Karpas-422 (cell line): ENCODE measurements at places on chromosomes 5 and 9. TPM values are rescaled to one million over a fixed set of nuclear protein-coding genes. Genes with fewer than 3 reads are reported as not detected.

- peak; percentile 69 for DNase-seq
- peaks cover 11% of the 10 kb centered on the region for H3K4me1 ChIP-seq
- H3K27me3 ChIP-seq: no peaks in the 10 kb centered on the region
- no peaks in the 10 kb centered on the region for H3K36me3 ChIP-seq
- no peak overlapping the region for H3K27ac ChIP-seq
- H3K4me3 ChIP-seq: no peak overlapping the region
Observed at GRCh38 chr9:35680331-35681105, 6.8 kb downstream of the CA9 start.

PLAC8L1 gene
- 2.0 TPM in 1 of 2 replicates, not detected in the other for total RNA-seq

GRCh38 chr5:67813877-67814539 is 401.5 kb upstream of the PIK3R1 start:
- no peaks in the 10 kb centered on the region for H3K27me3 ChIP-seq
- DNase-seq: no peak
- H3K4me3 ChIP-seq: no peak overlapping the region

NTNG2 gene
- 0.40 and 2.5 TPM in 2 replicates for total RNA-seq

DNA sequence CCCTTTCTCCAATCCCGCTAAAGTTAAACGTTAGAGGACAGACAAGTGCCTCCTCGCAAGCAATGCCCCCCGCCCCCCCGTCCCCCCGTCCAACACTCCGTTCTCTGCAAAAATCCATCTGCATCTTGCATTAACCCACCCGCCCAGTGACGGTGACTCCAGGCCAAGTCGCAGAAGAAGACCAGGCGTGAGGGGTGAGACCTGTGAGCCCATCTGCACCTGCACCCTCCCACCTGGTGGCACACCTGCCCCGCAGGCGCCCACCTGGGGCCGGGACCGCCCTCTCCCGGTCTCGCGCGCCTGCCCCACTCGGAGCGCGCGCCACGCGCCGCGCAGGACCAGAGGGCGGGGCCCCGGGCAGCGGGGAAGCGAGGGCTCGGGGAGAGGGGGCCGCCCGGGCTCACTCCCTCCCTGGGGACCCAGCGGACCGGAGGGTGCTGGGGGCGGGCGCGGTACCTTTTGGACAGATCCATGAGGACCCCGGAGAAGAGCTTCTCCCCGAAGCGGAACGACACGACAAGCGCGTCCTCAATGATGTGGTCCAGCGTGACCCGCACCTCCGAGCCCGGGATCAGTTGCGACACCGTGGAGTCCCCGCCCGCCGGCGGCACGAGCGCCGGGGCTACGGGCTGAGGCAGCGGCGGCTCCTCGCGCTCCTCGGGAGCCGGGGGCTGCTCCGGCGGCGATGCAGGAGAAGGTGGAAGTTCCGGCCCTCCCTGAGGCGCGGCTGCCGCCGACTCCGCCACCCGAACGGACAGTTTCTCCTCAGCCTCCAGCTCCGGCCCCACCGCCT is 705 bp downstream of the PWWP2A start:
- peak overlapping the region; percentile 94 for H3K4me3 ChIP-seq
- H3K27me3 ChIP-seq: no peaks in the 10 kb centered on the region
- peaks cover 12% of the 10 kb centered on the region for H3K36me3 ChIP-seq

SLC34A1 gene
- total RNA-seq: not detected in 2 replicates

MSANTD3 gene
- total RNA-seq: 36.4 and 41.3 TPM in 2 replicates

GRCh38 chr5:157761690-157762621 is 18.4 kb downstream of the LSM11 start:
- DNase-seq: peak; percentile 81
- no peak overlapping the region for H3K27ac ChIP-seq
- H3K27me3 ChIP-seq: no peaks in the 10 kb centered on the region
- H3K4me1 ChIP-seq: peaks cover 7% of the 10 kb centered on the region; the same call in 1 of the 2 replicates
- H3K4me3 ChIP-seq: no peak overlapping the region
- H3K36me3 ChIP-seq: peaks cover 5% of the 10 kb centered on the region; the same call in 1 of the 2 replicates

- H3K4me3 ChIP-seq: no peak overlapping the region
- no peak overlapping the region for H3K27ac ChIP-seq
- H3K4me1 ChIP-seq: no peaks in the 10 kb centered on the region
- H3K36me3 ChIP-seq: no peaks in the 10 kb centered on the region
Observed at GRCh38 chr9:136978073-136978864, 965 bp downstream of the PTGDS start.

DNA sequence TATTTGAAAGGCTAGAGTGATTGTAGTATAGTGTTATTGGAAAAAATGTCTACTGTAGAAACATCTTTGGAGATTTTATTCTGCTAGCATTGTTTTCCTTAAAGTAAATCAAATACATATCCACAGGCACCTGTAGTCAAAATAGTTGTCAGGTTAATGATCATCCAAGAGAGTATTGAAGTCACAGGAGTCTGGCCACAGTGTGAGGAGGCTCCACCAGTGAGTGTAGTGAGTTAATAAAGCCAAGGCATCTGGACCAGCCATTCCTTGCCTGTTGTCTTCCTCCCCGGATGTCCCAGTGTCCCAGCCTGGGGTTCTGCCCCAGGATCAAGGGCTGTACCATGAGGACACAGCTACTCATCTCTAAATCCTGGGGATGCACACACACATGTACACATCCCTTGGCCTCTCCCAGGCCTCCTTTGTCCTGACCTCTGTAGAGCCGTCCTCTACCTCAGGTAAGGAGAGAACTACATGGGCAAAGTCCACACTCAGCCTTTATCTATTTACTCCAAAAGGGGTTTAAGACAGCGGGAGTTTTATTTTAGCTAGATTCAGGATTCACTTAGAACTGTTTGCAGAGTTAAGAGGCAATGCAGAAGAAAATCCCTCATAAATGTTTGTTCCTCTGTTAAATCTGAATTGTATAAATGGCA is 3.7 kb downstream of the PIK3R1 start:
- H3K36me3 ChIP-seq: no peaks in the 10 kb centered on the region
- no peak overlapping the region for H3K27ac ChIP-seq
- H3K27me3 ChIP-seq: no peaks in the 10 kb centered on the region

- no peak overlapping the region for H3K4me3 ChIP-seq
- no peaks in the 10 kb centered on the region for H3K27me3 ChIP-seq
- no peak overlapping the region for H3K27ac ChIP-seq
- peaks cover 24% of the 10 kb centered on the region for H3K4me1 ChIP-seq
Observed at GRCh38 chr5:61334868-61335615, 3.0 kb downstream of the ZSWIM6 start.

PCDHGC4 gene
- total RNA-seq: 7.0 and 11.8 TPM in 2 replicates

APBA1 gene
- total RNA-seq: not detected in 2 replicates

GRCh38 chr5:19608444-19609002 is 379.5 kb downstream of the CDH18 start:
- no peaks in the 10 kb centered on the region for H3K36me3 ChIP-seq
- no peak overlapping the region for H3K4me3 ChIP-seq
- peak; percentile 42 for DNase-seq
- no peaks in the 10 kb centered on the region for H3K4me1 ChIP-seq
- no peaks in the 10 kb centered on the region for H3K27me3 ChIP-seq
- H3K27ac ChIP-seq: no peak overlapping the region

- no peaks in the 10 kb centered on the region for H3K27me3 ChIP-seq
- H3K27ac ChIP-seq: no peak overlapping the region
Observed at GRCh38 chr5:101390151-101390908, 487.2 kb upstream of the ST8SIA4 start.

HSPA4 gene
- total RNA-seq: 72.2 and 122 TPM in 2 replicates

DNA sequence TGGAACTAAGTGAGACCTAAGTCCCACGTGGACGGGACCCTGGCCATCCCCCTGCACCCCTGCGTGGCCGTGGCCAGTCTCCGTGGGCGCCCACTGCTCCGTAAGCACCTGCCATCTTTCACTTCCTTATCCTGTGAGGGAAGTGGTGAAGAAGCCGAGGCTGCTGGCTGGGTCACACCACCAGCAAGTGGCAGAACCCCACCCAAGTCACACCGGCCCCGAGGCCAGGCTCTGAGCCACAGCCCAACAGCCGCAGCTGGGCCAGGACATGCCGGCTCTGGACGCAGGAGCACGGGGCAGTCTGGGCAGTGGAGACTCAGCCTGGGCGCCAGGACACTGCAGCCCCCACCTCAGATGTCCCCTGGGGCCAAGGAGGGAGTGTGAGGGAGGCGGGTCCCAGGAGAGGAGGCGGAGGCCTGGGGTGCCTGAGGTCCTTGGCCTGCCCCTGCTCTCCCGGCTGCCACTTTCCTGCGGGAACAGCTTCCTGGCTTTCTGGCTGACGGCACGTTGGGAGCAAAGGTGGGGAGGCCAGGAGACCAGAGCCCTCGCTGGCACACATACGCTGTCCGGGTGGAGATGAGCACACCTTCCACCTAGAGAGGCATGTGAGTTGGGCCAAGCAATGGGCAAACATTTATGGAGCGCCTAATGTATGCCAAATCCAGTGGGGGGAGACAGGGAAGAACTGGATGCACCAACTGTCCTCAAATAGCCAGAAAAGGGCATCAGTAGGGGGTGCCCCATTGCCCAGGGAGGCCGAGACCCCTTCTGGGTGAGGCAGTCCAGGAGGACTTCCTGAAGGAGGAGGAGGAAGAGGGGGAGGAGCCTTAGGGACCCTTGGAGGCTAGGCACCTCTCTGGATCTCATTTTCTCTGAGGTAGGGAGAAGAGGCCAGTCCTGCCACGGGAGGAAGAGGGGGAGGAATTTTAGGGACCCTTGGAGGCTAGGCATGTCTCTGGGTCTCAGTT is 43.9 kb upstream of the EGFL7 start:
- no peak overlapping the region for H3K27ac ChIP-seq
- no peak overlapping the region for H3K4me3 ChIP-seq
- H3K36me3 ChIP-seq: no peaks in the 10 kb centered on the region
- DNase-seq: peak; percentile 57
- peaks cover 19% of the 10 kb centered on the region for H3K4me1 ChIP-seq

RANBP17 gene
- not detected in 2 replicates for total RNA-seq

DNA sequence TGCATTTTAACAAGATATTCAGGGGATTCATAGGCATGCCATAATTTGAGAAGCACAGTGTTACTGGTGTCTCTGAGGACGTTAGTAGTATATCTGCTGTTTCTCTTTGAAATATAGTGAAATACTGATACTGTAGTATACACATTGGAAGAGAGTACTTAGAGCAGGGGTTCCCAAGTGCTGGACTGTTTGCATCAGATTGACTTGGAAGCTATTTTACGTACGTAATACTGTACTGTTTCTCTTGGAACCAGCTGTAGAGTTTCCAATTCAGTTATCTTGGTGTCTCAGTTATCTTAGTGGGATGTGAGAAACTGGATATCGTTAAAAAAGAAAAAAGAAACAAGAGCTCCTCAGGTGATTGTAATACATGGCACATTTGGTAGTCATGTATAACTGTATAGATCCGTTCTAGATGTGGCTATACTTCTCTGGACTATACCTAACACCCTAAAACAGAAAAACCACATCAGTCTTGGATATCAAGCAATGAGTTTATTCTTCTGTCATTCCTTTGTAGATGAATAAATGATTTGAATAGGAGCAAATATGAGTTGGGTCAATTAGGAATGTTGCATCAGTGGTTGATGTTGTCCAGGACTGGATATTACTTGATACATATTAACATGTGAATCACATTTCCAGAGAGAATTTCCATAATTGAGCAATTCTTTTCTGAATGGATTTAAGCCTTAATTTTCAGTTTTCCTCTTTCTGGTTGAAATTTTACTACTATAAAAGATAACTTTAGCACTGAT is 33.4 kb downstream of the PRRC1 start:
- H3K4me1 ChIP-seq: no peaks in the 10 kb centered on the region
- no peaks in the 10 kb centered on the region for H3K27me3 ChIP-seq
- H3K27ac ChIP-seq: no peak overlapping the region
- peaks cover 38% of the 10 kb centered on the region for H3K36me3 ChIP-seq
- no peak overlapping the region for H3K4me3 ChIP-seq

RNF183 gene
- not detected in 2 replicates for total RNA-seq

IFNW1 gene
- not detected in 2 replicates for total RNA-seq

FAM120A gene
- total RNA-seq: 79.3 and 83.1 TPM in 2 replicates

DNA sequence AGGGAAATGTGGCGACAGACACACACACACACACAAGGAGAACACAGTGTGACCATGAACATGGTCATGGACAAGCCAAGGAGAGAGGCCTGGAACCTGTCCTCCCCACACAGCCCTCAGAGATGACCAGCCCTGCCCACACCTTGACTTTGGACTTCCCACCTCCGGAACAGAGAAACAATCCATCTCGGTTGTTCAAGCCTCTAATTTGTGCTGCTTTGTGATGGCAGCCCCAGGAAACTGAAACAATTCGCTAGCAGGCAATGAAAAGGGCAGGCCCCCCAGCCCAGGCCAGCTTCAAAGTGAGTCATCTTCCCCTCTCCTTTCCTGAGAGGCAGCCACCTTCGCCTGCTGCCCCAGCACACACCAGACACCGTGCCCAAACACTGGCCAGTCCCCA is 47.7 kb downstream of the NSUN2 start:
- no peaks in the 10 kb centered on the region for H3K27me3 ChIP-seq
- H3K4me3 ChIP-seq: no peak overlapping the region
- H3K27ac ChIP-seq: no peak overlapping the region
- H3K36me3 ChIP-seq: no peaks in the 10 kb centered on the region

- no peaks in the 10 kb centered on the region for H3K27me3 ChIP-seq
- no peaks in the 10 kb centered on the region for H3K36me3 ChIP-seq
- no peak overlapping the region for H3K4me3 ChIP-seq
- no peak overlapping the region for H3K27ac ChIP-seq
- H3K4me1 ChIP-seq: no peaks in the 10 kb centered on the region
Observed at GRCh38 chr9:36109071-36109470, 27.5 kb upstream of the GLIPR2 start.

DNA sequence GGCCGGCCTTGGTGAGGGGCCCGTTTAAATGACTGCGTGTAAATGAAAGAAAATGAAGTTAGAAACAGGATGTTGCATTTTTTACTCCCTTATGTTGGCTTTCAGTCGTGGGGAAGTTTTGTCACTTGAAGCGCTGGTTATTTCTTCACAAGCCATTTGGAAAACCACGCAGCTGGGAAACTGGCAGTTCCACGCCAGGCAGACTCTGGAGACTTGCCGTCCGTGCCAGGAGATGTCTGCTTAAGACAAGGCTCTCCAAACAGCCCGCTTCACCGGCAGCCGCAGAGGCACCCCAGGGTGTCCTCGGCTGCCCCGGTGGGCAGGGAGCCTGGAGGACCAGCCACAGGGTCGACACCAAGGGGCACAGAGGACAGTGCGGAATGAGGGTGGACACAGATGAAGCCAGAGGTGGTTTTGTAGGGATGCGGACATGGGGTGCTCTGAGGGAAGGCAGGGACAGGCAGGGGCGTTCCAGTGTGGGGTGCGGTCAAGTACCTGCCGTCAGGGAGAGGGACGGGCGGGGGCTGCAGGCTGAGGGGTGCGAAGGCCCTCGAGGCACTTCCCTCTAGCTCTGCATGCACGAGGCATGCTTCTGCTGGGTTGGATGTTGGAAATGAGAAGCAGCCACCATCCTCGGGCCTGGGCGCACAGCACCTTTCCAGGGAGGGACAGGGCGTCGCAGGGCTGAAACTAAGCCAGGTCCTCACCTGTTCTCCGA is 11.1 kb upstream of the AJM1 start:
- no peaks in the 10 kb centered on the region for H3K27me3 ChIP-seq
- H3K4me1 ChIP-seq: no peaks in the 10 kb centered on the region
- no peak overlapping the region for H3K4me3 ChIP-seq
- no peaks in the 10 kb centered on the region for H3K36me3 ChIP-seq

LPAR1 gene
- not detected in 2 replicates for total RNA-seq

DNA sequence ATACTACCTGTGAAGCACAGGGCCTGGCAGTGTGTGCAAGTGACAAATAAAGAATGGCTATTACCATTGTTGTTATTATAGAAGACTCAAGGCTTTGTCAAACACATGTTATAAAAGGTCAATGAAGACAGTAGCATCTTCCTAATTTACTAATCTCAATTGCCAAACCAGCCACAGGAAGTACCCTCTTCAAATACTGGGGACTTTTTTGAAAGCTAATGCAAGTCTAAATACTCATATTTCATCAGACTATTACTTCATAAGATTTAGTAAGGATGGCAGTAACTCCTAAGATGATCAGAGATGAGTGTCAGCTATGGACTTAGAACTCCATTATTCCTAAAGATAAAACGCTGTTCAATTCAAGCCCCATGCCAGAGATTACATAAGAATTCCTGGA is 43.0 kb downstream of the GNAQ start:
- no peaks in the 10 kb centered on the region for H3K4me1 ChIP-seq
- DNase-seq: no peak
- no peaks in the 10 kb centered on the region for H3K27me3 ChIP-seq
- H3K4me3 ChIP-seq: no peak overlapping the region
